ENCODE measurements at places on chromosomes 4 and X.

DNA sequence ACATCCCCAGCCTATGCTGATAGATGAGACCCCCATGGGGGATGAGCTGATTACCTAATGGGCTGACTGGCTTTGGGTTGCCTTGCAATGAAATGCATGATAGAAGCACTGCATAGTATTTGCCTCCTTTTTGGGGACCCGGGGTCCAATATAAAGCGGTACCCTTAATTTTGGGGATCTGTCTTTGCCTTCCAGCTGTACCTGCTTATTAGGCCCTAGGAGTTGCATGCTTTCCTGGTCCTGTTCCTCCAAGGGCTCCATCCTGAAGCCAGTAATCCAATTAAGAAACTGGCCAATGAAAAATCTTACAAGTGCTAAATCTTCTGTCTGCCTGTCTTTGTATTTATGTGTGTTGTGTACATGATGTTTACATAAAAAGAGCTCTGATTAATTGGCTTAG lies 791.6 kb downstream of the TRIML1 start:
- DNase-seq: no peak

- DNase-seq: peak; percentile 34
Measured at GRCh38 chrX:119459181-119459580, 9.1 kb upstream of the SLC25A5 start.

- no peak for DNase-seq
Measured at GRCh38 chrX:71162981-71163380, 18.3 kb downstream of the NLGN3 start.

GRCh38 chr4:14906805-14907204 lies 95.5 kb upstream of the CPEB2 start:
- no peak for DNase-seq

GRCh38 chr4:138599965-138600364 lies 357.8 kb upstream of the SLC7A11 start:
- no peak for DNase-seq

GRCh38 chr4:26367811-26368210 lies 47.0 kb downstream of the RBPJ start:
- no peak for DNase-seq

GRCh38 chrX:43065978-43066377 lies 288.0 kb upstream of the PPP1R2C start:
- DNase-seq: no peak

GRCh38 chrX:112457788-112458187 lies 221.9 kb downstream of the LHFPL1 start:
- no peak for DNase-seq

- DNase-seq: no peak
Measured at GRCh38 chr4:52234561-52235440, 183.7 kb downstream of the SPATA18 start.

DNA sequence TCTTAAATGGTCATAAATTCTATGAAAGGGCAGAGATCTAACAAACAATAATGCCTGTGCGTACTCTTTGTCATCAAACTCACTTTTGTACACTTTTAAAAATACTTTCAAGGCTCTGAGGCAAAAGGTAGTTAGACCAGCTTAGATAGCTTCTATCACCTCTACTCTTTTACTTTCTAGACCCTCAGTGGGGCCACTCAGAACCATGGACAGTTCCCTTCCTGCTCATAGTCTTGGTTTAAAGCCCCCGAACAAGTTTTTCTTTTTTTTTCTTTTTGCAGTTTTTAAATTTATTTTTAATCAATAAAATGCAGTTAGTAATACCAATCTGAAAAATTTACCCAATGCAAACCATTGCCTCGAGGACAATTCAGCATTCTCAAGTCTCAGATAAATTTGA lies 460.5 kb upstream of the CNKSR2 start:
- no peak for DNase-seq

- DNase-seq: no peak
Measured at GRCh38 chr4:82594456-82594855, 32.7 kb upstream of the TMEM150C start.

Measured in GM04503 (cell line).